ENCODE measurements at places on chromosomes 6 and 20. TPM values are rescaled to one million over a fixed set of nuclear protein-coding genes. Genes with fewer than 3 reads are reported as not detected.

Gene SSTR4
- polyA plus RNA-seq: not detected

DNA sequence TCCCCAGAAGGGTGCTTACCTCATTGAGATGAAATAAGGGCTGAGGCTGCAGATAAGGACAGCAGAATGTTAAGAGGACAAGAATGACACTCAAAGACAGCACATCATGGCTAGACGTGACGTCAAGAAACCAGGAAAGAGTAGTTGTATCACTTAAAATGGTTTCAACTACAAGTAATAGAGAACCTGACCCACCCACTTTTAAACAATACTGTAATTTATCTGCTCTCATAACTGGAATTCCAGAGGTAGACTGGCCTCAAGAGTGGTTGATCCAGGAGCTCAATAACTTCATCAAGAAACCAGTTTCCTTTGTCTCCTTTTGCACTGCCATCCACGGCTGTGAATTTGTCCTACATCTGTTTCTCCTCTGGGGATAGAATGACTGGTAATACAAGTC is 187.1 kb downstream of the EYA4 start:
- no peak overlapping the region for H3K27ac ChIP-seq
- no peak for DNase-seq
- H3K4me1 ChIP-seq: no peaks in the 10 kb centered on the region
- H3K27me3 ChIP-seq: no peaks in the 10 kb centered on the region
- no peak overlapping the region for H3K4me3 ChIP-seq

Gene SRSF12
- polyA plus RNA-seq: not detected

DNA sequence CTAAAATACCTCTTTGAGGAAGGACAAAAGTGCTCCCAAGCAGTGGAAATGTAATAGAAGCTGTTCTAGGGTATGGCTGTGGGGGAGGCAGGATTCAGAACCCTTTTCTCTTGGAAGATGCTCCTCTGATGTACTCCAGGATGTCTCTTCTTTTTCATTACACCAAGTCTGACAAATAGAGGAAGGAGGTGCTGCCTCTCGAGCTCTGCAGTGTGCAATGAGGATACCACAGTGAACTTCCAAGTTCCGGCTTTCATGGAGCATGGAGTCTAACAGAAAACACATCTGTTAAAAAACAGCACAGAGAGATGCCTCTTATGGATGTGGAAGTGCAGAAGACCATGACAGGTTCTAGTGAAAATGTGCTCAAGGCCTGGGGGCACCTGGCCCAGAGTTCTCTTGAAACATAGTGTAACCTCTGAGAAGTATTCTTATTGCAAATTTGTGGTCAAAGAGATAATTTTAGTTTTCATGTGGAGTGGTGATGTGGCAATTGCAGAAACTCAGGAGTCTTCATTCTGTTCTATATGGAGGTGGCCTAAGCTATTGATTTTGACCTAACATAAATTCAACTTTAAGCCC is 362.0 kb upstream of the CITED2 start:
- H3K27me3 ChIP-seq: no peaks in the 10 kb centered on the region
- H3K4me1 ChIP-seq: no peaks in the 10 kb centered on the region
- H3K27ac ChIP-seq: no peak overlapping the region
- H3K36me3 ChIP-seq: no peaks in the 10 kb centered on the region
- H3K4me3 ChIP-seq: no peak overlapping the region
- no peak for DNase-seq

- no peak overlapping the region for H3K4me3 ChIP-seq
- DNase-seq: no peak
- H3K27me3 ChIP-seq: no peaks in the 10 kb centered on the region
- H3K36me3 ChIP-seq: no peaks in the 10 kb centered on the region
- H3K4me1 ChIP-seq: peaks cover 15% of the 10 kb centered on the region
Measured at GRCh38 chr6:150115769-150116168, 27.1 kb upstream of the PPP1R14C start.

Gene KIF6
- not detected for polyA plus RNA-seq

All from B cell (primary cell).